ENCODE measurements at places on chromosomes 1 and 21.
A peak's percentile ranks its signal among the peaks of the same experiment; 100 is the strongest.

GRCh38 chr1:64006276-64007051, 197.0 kb upstream of the UBE2U start:
- DNase-seq: peak; percentile 67

GRCh38 chr1:1593834-1594601, 5.9 kb downstream of the FNDC10 start:
- DNase-seq: no peak

GRCh38 chr1:231629132-231629531, 2.5 kb downstream of the DISC1 start:
- DNase-seq: peak; percentile 52

- DNase-seq: peak; percentile 27
These were observed 730 bp downstream of the CDC42SE1 start for GRCh38 chr1:151058692-151059091.

- peak; percentile 58 for DNase-seq
These were observed 37.8 kb upstream of the DOCK7 start for GRCh38 chr1:62726011-62726442.

DNA sequence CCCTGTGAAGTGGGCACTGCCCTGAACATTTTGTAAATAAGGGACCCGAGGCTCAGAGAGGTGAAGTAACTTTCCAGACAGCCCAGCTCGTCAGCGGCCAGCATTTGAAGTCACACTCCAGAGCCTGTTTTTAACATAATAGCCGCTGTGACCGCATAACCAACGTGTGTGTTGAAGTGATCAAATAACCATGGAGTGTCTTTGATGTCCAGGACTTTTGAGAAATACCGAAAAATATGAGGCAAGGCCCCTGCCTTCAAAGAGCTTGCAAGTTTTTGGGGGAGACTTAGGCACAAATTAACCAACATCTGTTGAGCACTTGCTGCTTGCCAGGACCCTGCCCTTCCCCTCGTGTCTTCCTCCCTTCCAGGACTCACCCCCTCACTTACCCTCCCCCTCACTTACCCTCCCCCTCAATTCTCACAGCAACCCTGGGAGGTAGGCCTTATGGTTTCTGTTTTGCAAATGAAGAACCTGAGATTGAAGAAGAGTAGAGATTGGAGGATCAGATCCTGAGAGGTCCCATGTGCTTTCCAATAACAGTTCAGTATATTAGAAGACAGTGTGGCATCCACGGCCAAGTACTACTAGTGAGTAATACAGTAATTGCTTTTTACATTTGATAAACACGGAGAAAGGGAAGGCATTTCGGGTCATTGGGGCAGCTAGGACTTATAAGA, 1.3 kb upstream of the SLC16A1 start:
- peak; percentile 92 for DNase-seq

DNA sequence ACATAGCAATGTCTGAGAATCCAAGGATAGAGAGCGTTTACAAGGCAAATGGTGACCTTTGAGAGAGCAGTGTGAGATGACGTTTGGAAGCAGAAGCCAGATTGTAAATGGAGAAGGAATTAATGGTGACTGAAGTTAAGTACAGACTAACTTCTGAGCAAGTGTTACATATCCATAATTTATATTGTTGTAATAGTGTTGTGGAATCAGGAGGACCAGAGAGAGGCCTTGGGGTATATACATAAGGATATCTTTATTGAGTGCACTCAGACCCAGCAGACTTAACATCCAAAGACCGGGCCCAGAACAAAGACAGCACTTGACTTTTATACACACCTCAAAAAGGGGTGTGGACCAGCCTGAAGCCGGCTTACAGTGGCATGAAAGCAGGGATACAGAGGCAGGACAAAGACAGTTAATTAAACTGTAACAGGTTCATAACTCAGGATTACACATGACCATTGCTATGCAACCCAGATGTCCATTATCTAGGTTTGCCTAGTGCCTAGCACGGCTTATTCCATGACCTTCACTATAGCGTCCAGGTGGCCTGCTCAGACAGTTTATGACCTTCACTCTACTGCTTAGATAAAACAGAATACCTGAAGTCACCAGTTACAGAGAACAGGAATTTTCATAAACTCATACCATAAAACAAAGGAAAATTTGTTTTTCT, 2.7 kb upstream of the MGST3 start:
- no peak for DNase-seq

DNA sequence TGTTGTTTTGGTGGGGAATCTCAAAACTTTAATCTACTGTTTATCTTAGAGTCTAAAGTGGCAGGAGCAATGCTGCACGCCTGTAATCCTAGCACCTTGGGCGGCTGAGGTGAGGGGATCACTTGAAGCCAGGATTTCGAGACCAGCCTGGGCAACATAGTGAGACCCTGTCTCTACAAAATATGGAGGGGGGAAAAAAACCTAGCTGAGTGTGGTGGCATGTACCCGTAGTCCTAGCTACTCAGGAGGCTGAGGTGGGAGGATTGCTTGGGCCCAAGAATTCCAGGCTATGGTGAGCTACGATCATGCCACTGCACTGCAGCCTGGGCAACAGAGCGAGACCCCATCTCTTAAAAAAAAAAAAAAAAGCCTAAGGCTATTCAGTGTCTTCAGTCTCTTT, 38.1 kb downstream of the POFUT2 start:
- DNase-seq: no peak

DNA sequence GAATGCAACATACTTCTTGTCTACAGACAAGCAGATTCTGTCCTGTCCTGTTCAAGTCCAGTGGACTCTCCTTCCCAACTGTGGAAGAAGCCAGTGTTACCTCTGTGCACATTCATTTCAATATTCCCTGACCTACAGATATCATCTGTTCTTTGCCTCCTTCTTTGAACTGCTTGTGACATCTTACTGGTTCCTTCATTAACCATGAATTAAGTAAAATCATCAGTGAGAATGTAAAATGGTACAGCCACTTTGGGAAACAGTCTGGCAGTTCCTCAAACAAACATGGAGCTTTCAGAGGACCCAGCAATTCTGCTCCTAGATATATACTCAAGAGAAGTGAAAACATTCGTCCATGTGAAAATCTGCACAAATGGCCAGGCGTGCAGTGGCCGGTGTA, 6.8 kb downstream of the SRARP start:
- no peak for DNase-seq

- DNase-seq: no peak
These were observed 12.8 kb downstream of the CLDN17 start for GRCh38 chr21:30153697-30154340.

GRCh38 chr1:938088-938683, 14.5 kb downstream of the SAMD11 start:
- peak; percentile 25 for DNase-seq

DNA sequence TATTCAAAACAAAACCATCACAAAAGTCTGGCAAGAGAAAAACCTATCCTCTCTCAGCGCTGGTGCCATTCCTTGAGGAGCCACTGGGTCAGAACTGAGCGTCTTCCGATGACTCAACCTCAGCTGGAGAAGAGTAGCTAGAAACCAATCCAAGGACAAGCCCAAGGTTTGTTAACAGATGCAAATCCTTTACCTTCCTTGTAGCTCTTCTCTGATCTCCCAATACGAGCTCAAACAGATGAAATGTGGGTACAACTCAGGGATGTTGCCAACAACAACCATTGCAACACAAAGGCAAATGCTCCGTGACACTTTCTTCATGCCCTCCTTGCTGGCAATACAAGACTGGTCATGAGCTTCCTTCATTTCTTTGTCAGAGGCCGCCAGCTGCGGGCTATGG, 337.1 kb downstream of the SIPA1L2 start:
- no peak for DNase-seq

DNA sequence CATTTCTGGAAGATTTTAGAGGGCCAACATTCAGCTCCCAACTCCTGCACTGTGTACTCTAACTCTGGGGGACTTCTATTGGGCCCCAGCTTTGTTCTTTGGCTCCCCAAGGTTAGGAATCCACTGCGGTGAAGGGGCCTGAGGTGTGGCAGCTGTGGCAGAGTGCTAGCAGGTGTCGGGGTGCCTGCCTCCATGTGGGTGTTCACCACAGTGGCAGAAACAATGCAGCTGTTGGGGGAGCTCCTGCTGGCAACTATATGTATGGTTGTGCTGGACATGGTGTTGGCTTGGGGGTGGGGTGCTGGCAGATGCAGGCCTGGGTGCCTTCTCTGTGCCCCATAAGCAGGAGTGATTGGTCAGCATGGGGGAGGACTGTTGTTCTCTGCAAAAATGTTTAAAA, 95.5 kb downstream of the ST6GALNAC3 start:
- DNase-seq: no peak

DNA sequence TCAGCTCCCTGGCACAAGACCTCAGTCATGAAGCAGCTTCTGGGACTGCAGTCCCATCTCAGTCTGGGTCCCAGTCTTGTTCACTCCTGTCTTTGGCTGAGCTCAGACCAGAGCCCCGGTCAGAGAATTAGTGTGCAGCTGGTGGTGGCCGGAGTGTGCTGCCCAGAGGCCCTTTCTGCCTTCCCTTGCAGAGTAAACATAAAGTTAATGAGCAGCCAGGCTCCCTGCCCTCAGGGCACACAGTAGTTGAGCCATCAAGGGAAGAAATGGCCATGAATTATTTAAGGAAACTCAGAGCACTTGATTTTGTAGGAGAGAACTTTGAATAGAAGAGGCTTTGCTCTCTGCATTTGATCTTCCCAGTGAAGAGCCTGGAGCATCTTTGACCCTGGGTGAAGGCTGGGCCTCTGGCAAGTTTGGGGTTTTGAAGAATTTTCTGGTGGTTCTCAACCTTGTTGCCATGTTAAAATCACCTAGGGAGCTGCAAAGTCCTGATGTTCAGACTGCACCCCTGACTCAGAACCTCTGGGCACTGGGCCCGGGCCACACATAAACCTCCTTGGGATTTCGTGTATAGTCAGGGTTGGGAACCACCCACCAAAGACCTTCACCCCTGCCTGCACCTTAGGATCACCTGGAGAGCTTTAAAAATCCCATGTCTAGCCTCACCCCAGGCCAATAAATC, 26.4 kb upstream of the SELENON start:
- DNase-seq: no peak

DNA sequence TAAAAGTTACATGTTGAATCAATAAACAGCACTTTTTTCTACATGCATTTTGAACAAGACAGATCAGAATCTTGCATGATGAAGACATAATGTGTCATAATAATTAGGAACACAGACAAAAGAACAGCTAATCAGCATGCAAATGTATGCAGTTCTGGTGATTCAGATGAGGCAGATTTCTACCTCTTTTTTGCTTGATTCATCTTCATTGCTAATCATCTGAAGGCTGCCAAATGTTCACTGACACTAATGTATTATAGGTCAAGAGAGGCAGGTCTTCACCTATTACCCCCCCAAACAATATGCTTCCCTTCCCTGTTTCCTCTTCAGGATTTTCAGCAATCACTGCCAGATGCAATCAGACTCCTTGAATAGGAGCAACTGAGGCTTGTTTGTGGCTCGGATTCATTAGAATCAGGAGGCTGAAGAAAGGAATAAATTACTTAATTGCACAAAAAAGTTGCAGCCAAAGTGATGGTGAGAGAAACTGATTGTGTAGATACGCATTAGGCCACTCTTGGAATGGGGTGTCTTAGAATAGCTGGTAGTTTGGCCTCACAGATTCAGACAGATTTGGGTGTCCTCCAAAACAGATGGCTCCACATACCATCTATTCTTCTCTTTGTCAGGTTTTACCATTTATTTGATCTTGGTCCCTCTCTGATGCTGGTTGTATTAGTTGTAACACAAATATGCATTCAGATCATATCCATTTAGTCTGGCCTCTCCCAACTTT, 275.4 kb downstream of the RPS6KC1 start:
- no peak for DNase-seq

- DNase-seq: no peak
These were observed 196.3 kb upstream of the LMO4 start for GRCh38 chr1:87132284-87132870.

GRCh38 chr1:50982611-50983010, 12.6 kb downstream of the CDKN2C start:
- DNase-seq: peak; percentile 12
